ENCODE measurements at places on chromosomes 3 and 15. TPM values are rescaled to one million over a fixed set of nuclear protein-coding genes. Genes with fewer than 3 reads are reported as not detected.

GRCh38 chr3:186152889-186153292, 44.0 kb upstream of the ETV5 start:
- DNase-seq, result no peak

- DNase-seq, result no peak
Observed at GRCh38 chr15:42547918-42548248, 710 bp downstream of the LRRC57 start.

DNA sequence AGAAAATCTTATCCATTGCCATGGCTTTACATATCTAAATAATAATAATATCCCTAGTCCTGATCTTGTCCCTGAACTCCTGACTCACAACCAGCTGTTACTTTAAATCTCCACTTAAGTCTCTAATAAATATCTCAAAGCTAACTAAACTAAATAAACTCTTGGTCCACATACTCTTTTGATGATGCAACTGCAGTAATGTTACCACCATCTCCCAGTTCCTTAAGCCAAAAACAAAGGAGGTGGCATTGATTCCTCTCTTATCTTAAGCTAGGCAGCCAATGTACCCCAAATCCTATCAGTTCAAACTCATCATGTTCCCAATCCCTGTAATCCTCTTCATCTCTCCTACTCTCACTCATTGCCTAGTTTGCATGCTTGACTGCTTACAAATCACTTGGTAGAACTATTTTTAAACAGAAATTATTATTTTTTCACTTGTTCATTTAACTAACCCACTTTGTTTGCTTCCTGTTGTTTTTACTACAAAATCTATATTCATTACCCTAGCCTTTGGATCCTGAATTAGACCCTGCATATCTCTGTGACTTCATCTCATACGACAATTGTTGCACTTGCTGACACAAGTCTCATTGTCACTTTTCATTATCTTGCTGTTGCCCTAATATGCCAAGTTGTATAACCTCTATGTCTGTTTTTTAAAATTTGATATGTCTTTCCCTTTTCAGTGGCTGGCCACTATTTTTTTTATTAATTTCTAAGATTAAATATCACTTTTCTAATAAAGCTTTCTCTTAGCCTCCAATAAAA, 462.2 kb downstream of the ZPLD1 start:
- no peak for DNase-seq

DNA sequence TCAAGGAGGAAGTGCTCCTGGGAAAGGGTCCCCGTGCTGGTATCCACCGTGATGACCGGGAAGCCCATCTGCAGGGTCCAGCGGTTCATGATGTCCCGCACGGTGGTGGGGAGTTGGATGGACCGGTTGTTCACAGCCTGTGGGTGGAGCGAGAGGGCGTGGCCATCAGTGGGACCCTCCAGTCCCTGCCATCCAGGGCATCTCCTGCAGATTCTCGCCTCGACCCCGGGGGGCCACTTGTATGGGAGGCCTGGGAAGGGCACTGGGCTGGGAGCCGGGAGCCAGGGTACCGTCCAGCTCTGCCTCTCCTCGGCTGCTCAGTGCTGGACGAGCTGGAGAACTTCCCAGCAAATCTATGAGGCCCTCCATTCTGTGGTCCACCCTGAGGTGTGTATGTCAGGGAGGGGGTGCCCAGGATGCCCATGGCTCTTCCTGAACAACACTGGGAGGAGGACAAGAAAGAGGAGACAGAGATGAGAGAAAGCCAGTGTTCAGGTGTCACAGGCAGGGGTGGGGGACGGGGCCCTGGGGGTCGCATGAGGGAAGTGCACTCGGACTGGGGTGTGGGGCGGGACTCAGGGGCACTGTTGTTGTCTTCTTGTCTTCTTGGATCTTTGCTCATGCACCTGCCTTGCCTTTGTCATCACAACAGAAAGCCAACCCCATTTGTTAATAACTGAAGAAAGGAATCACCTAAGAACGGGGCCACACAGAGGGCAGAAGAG, 13.0 kb downstream of the ANPEP start:
- no peak for DNase-seq

DNA sequence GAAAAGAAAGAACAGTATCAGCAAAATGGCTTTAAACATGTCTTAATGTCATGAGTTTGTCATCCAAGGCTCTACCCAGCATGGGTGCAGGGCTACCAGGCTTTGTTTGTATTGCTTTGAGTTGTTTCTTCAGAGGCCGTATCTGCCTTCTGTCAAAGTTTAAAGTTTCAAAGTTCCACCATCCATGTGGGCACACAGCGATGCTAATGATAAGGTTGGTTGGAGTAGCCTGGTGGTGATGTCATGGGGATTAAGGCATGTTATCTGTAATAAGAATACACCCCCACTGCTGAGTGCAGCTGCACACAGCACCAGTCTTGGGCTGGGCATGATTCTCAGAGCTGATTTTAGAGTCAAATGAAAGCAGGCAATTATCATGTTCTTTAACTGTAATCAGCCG, 72.0 kb upstream of the LRTM1 start:
- DNase-seq, result no peak

Gene POC1A
- total RNA-seq, result 3.2 TPM

DNA sequence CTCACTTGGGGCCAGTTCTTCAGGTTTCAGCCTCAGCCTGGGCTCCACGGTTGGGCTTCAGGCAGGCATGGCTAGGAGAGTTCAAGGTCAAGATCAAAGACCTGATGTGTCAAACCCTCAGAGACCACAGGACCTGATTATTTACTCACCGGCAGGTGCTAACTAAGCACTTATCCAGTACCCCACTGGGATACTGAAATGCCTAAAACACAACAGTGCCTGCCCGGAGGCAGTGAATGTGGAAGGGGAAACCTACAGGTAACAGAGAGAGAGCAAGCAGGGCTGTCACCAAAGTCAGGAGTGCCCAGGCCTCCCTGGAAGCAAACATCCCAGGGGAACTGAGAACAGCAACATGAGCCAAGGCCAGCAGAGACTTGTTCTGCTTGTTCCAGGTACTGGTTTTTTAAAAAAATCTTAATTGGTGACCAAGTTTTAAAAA, 6.7 kb downstream of the IDH2 start:
- DNase-seq, result no peak

GRCh38 chr15:24945711-24946110, 9.1 kb upstream of the SNRPN start:
- no peak for DNase-seq

Gene C3orf20
- not detected for total RNA-seq

- no peak for DNase-seq
Observed at GRCh38 chr15:75022783-75023180, 608 bp upstream of the PPCDC start.

Gene C3orf62
- 7.5 TPM for total RNA-seq

DNA sequence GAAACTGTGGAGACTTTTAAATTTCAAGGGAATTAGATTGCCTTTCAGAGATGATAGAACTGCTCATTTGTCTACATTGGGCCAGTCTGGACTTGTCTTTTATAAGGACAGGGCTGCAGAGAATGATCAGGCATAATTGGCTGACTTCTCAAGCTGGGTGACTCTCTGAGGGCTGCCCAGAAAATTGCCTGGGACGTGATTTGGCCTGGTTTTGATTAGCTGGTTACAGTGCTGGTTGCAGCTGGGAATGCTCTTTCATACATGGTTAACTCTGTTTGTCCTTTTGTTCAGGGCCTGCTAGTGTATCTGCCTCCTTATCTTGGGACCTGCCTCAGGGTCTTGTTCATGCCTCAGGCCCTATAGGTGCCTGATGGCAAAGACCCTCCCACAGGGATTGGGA, 245.6 kb downstream of the CLSTN2 start:
- DNase-seq, result no peak

DNA sequence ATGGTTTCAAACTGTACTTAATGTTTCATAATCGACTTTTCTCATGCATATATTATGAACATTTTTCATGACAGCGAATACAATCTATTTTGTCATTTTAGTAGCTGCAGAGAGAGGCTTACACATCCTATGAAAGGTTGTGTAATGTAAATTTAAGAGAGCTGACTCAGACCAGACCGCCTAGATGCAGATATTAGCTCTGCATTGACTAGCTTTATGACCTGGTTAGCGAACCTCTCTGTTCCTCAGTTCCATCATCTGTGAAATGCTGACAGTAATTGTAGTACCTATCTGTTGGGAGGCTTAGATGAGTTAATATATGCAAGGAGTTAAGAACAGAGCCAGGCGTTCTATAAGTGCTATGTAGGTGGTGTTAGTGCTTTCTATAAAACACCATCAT, 116.2 kb upstream of the RASGRP1 start:
- DNase-seq, result no peak

Gene BOC
- total RNA-seq, result 32.9 TPM

Gene ABTB1
- total RNA-seq, result 35.0 TPM
